ENCODE measurements at places on chromosomes 2 and 18. TPM values are rescaled to one million over a fixed set of nuclear protein-coding genes. Genes with fewer than 3 reads are reported as not detected.

DNA sequence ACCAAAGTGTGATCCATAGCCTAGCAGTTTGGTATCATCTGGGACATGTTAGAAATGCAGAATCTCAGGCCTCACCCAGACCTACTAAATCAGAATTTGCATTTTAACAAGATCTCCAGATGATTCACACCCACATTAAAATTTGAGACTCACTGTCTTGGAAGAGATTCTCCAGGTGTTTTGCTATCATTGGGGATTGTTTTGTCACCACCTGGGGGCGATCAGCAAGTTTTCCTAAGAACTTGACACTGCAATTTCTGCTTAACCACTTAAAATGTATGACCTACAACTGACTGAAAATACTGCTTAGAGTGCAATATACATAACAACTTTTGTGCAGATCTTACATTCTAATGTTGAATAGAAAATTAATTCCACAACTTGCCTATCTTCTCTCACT lies 18.9 kb upstream of the ITGA4 start:
- H3K4me1 ChIP-seq, result peaks cover 11% of the 10 kb centered on the region
- H3K4me3 ChIP-seq, result no peak overlapping the region
- no peak for DNase-seq
- no peaks in the 10 kb centered on the region for H3K27me3 ChIP-seq

DNA sequence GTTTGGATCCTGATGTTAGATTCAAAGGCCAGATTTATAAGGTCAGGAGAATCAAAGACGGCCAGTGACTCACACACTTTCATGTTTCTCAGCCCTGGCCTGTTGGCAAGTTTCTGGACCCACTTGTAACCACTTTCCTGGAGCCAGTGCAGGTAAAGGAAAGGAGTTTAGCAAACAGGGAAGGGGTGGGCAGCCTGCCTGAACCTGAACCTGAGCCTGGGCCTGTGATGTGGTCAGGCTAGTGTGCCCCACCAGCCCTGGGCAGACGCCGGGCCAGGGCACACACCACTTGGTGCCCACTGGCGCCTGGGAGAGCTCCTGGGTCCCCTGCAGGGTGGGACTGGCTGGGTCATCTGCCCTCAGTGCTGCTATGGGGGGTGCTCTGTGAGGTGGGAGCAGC lies 100.5 kb upstream of the SPRED2 start:
- H3K27me3 ChIP-seq, result no peaks in the 10 kb centered on the region
- no peak overlapping the region for H3K27ac ChIP-seq
- no peaks in the 10 kb centered on the region for H3K4me1 ChIP-seq
- no peak overlapping the region for H3K4me3 ChIP-seq

DNA sequence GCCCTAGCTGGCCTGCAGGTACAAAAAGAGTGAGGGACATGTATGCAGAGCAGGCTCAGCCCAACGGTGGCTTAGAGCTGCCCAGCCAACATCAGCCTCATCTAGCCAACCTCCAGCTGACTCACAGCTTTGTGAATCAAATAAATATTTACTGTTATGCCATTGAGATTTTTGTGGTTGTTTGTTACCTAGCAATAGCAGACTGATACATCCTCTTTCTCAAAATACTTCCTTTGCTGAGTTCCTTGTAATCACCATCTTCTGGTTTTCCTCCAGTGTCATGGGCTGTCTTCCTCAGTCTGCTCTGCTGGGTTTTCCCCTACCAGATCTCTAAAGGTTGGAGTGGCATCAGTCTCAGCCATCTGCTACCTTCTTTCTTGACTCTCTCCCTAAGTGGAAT lies 126.6 kb upstream of the SLC1A4 start:
- H3K4me1 ChIP-seq, result peaks cover 18% of the 10 kb centered on the region
- no peak for DNase-seq
- H3K27ac ChIP-seq, result no peak overlapping the region

- no peak overlapping the region for H3K27ac ChIP-seq
- no peaks in the 10 kb centered on the region for H3K27me3 ChIP-seq
- H3K36me3 ChIP-seq, result no peaks in the 10 kb centered on the region
- peaks cover 53% of the 10 kb centered on the region for H3K4me1 ChIP-seq
Observed at GRCh38 chr2:217052856-217053577, 193.2 kb upstream of the TNP1 start.

VAMP8 gene
- total RNA-seq, result 1.1 TPM

PREB gene
- total RNA-seq, result 56.3 TPM

CDK15 gene
- not detected for total RNA-seq
